ENCODE measurements at places on chromosomes 3 and 15. TPM values are rescaled to one million over a fixed set of nuclear protein-coding genes. Genes with fewer than 3 reads are reported as not detected.

DNA sequence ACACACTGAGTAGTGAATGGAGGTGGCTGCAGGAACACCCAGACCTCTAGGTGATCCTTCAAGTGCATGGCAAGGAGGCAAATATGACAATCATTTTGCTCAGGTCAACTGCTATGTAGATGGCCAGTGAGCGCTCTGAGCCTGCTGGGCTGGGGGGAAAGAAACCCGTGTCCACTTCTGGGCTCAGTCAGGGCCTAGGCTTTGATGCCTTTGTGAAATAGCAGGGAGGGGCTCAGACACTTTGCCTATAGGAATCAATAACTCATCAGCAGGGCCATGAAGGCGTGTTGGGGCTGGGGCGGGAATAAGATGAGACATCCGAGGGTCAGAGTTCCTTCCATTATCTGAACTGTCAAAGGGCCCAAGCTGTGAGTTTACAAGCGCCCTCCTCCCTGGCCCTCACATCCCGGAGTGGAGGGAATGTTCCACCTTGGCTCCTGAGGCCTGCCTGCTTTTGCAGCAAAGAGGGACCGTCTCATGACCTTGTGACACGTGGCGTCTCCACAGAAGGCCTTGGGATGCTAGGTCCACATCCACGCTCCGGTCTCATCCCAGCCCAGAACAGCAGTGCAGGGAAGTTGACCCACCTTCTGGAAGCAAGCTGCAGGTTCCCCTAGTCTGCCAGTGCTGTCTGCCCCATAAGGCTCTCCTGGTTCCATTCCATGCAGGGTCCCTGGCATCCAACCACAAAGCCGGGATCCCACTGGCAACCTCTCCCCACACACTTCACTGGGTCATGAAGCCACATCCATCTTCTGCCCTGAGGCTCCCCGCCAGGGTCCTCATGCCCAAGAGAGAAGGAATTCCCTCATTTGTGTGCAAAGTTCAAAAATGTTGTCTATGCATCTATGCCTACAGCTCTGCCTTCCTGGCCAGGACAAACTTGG, 78.4 kb downstream of the CHSY1 start:
- DNase-seq: no peak

GRCh38 chr3:71425491-71426071, 157.9 kb downstream of the FOXP1 start:
- DNase-seq: no peak

CKMT1A gene
- total RNA-seq: 21.5 TPM

C3orf33 gene
- 6.4 TPM for total RNA-seq

- no peak for DNase-seq
These were observed 4.1 kb downstream of the MYL3 start for GRCh38 chr3:46859001-46859710.

ZCWPW2 gene
- 2.1 TPM for total RNA-seq

- peak; percentile 44 for DNase-seq
These were observed 47.5 kb upstream of the SLC9A9 start for GRCh38 chr3:143895805-143896204.

GOLGA8O gene
- 2.6 TPM for total RNA-seq

- DNase-seq: no peak
These were observed 19.5 kb downstream of the ARIH2 start for GRCh38 chr3:48938156-48938555.
